Hematopoietic multipotent progenitor cell treated with erythropoietin and hydrocortisone succinate and interleukin-3 and kit ligand, for 4 days (in vitro differentiated cells): ENCODE measurements at places on chromosomes 6 and 20.

DNA sequence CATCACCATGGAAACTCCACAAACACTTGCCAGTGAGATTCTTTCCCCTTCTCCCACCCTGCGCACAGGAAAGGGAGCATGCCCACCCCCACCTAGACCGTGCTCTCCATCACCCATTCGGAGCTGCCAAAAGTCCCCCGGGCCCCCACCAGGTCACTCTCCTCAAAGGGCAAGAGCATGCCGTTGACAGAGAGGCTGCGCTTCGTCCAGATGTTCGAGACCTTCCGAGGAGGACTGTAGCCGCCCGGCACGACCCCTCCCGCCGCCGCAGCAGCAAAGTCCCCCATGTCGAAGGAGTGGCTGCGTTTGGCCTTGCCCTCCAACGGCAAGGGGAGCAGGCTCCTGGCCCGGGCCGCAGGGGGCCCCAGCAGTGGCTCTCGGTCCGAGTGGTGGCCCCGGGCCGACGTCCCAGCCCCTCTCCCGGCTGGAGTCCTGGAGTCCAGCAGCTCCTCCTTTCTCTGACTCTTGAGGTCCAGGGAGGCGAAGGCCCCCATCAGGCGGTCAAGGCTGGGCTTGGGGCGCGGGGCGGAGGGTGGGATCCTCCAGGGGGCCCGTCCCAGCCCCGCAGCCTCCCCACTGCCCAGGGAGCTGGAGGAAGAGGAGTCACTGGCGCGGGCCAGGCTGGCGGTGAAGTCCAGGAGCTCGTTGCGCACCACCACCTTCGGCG lies 195.2 kb downstream of the LRFN2 start:
- no peak for DNase-seq

DNA sequence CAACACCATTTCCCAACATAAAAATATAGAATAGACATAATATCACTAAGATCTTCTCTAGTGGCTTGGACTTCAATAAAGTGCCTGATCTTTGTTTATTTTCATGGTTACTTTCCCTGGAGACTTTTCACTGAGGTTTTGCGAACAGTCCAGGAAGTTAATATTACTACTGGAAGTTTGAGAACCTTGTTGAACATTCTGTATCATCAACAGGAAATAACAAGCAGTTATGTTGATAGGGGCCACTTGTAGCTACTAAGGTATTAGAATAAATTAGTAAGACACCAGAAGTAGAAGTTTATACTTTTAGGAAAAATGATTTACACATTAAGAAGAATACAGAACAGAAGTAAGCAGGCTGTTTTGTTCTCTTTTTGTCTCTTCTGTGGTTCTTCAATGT lies 180.2 kb downstream of the TFAP2B start:
- DNase-seq = no peak

DNA sequence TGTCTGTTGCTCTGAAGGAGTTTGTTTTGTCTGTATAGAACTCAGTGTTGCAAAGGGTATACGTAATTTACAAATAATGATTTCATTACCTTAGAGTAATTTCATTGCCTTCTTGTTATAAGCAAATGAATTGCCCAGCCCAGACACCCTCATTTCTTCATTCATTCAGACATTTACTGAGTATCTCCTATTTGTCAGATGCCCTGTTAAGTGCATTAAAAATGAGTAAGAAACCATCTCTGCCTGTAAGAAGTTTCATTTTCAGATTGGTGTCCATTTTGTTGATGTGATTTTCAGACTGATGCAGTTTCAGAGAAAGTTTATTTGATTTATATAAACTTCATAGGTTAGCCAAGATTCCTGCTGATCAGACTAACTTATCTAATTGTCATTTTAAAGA lies 429.3 kb downstream of the PHF3 start:
- no peak for DNase-seq

GRCh38 chr6:32613475-32613874 lies 23.7 kb upstream of the HLA-DQA1 start:
- no peak for DNase-seq

- no peak for DNase-seq
Measured at GRCh38 chr20:59939879-59940128, 301 bp downstream of the PPP1R3D start.

DNA sequence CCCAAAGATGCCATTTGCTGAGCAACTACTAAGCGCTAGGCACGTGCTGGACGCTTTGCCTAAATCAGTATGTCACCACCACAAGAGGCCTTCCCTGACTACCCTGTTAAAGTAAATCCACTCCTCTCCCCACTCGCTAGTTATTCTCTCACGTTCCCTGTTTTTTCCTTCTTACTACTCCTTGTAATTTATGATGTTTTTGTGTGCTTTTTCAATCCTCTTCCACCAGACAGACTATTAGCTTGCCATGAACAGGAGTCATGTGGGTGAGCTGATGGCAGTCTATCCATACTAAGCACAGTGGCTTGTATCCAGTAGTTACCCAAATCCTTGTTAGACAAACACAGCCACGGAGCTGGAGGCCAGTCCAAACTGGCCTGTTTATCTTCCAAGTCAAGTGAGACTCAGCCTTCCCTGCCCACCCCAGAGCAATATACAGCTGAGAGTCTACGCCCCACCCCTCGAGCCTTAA lies 41.2 kb downstream of the C6orf132 start:
- no peak for DNase-seq

DNA sequence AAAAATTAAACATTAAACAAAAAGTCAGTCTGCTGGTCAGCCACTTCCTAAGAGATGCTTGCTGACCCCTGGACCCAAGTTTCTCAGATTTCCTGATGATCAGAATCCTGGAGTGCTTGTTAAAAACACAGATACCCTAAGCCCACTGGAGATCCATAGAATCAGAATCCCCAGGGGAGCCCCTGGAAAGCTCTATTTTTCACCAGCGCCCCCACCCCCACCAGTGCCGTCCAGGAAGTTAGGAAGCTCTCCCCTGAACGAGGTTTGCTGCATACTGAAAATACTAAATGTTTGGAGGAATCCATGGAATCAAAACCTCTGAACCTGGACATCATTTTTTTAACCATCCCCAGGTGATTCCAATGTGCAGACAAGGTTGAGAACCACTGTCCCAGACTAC lies 69.2 kb downstream of the BFSP1 start:
- DNase-seq = no peak

GRCh38 chr6:45185403-45186251 lies 142.5 kb upstream of the RUNX2 start:
- DNase-seq = peak; percentile 59

- DNase-seq = no peak
Measured at GRCh38 chr20:43789593-43789992, 62.8 kb upstream of the GTSF1L start.

DNA sequence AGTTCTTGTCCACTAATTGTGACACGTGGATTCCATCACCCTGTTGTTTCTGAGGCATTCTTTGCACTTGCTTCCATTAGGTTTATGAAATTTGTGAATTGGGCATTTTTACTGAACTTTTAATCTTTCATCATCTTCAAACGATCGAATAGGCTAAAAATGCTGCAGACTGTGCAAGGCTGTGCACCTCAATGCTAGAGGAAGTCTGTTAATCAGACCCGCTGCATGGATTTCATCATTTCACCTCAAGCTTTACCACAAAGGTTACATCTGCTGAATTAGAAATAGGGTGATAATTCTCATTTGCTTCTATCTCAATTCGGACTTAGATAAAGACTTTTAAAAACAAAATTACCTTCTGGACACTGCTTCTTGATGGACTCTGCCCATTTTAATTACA lies 27.8 kb upstream of the F13A1 start:
- DNase-seq = peak; percentile 76

- no peak for DNase-seq
Measured at GRCh38 chr6:132478674-132479073, 34.2 kb downstream of the STX7 start.

DNA sequence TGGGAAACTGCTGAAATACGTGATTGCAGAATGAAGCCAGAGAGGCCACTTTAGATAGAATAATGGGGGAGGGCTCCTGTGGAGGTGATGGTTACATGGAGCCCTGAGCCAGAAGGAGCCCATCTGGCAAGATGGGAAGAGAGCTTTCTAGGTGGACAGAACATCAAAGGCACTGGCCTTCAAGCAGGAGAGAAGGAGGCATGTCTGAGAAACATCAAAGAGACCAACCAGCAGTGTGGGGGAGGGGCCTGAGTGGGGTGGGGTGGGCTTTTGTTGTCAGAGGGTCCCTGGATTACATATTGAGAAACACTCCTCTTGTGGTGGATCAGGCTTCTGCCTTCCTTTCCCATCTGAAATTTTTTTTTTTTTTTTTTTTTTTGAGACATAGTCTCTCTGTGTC lies 1.9 kb upstream of the KCNG1 start:
- DNase-seq = no peak

DNA sequence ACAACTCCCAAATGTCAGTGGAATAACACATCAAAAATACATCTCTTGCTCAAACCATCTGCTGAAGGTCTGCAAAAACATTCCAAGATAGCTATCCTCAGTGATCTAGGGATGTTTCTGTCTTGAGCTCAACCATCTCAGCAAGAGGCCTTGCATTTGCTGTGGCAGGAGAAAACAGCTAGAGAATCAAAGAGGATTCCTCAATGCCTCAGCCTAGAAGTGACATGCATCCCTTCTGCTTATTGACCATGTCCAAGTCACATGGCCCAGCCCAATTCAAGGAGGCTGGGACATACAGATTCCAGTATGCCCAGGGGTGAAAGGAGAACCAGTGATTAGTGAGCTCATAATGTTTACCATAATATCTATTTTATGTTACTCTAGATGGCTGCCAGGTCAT lies 269.5 kb downstream of the PLCB1 start:
- DNase-seq = no peak

GRCh38 chr6:74671558-74672025 lies 534.3 kb downstream of the COL12A1 start:
- DNase-seq = no peak

- DNase-seq = peak; percentile 80
Measured at GRCh38 chr20:43448748-43449535, 8.8 kb upstream of the SRSF6 start.

- DNase-seq = no peak
Measured at GRCh38 chr6:169379495-169380070, 125.9 kb upstream of the THBS2 start.

- peak; percentile 72 for DNase-seq
Measured at GRCh38 chr6:57173056-57173885, 1.1 kb downstream of the BAG2 start.

- DNase-seq = no peak
Measured at GRCh38 chr6:134464690-134465411, 146.9 kb upstream of the SGK1 start.

DNA sequence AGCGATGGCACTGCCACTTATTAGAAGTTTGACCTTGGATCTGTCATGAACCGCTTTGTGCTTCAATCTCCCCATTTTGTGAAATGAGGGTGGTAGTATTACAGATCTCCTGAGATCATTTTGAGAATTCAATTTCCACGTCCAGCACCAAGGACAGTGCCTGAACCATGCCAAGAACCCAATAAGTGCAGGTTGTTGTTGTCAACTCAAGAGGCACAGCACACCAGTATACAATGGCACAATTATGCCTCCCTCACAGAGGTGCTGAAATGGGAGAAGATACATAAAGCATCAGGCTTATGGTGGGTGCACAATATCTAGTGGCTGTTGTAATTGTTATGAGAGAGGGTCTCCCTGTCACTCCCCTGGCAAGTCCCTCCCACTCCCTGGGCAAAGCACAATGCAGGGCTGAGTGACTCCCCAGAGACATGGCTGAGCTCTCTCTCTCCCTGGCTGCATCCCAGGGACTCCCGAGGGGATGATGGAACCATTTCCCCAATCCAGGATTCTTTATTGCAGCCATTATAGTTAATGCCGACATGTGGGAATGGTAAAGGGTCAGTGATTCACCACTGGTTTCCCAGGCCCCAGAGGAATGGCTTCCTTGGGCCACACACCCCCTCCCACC lies 78.7 kb downstream of the CDH22 start:
- peak; percentile 53 for DNase-seq

GRCh38 chr20:24721891-24722568 lies 227.0 kb upstream of the CST7 start:
- no peak for DNase-seq

DNA sequence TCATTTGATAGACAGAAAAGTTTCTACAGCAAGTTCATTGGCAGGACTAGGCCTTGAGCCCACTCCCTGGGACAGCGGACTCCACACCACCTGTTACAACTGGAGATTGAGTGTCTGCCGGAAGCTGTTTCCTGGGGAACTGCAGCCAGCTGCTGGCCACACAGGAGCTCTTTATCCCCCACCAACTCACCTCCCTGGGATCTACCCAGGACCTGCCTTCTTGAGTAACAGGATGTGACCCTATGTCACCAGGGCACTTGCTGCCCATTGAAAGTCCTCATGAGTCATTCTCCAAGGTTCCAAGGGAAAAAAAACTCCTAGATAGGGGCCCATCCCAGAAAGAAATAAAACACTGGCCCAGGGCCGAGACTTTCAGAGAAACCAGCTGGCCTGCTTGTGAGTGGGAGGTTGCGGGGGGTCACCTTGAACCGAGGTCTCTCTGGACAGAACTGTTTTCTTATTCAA lies 37.4 kb upstream of the SLC9A8 start:
- no peak for DNase-seq

GRCh38 chr20:53594068-53595017 lies 704 bp upstream of the ZNF217 start:
- peak; percentile 95 for DNase-seq

DNA sequence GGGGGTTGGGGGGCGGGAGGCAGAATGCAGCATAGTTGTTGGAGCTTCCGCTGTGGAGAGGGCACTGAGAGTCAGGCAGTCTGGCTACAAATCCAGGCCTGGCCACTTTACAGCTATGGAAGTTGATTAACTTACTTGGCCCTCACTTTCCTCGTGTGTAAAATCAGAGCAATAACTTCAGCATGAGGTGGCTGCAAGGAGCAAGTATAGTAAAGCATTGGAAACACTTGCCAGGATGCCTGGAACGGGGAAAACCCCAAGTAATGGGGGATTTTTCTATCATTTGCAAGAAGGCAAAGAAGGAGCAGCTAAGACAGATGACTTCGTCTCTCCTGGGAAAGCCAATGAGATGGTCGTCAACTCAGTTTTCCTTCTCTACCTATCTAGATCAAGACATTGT lies 35.8 kb downstream of the AGPAT4 start:
- DNase-seq = no peak

- DNase-seq = no peak
Measured at GRCh38 chr20:33594743-33595142, 67.4 kb upstream of the C20orf144 start.

GRCh38 chr6:37381579-37381978 lies 27.8 kb downstream of the RNF8 start:
- DNase-seq = peak; percentile 69

DNA sequence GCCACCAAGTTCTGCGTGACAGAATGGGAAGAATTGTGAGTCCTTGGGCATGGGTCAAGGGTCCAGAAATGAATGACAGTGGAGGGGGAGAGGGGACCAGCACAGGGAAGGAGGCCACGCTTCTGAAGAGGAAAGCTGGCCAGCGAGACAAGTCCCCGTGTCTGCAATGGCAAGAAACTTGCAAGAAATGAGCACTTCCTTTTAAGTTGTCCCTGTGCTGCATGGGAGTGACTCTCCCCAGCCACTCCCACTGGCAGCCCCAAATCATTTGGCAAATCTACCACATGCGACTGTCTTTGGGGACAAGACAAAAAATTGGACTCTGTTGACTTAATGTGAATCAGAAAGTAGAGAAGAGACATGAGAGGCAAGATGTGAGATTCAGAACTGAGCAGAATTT lies 242.2 kb upstream of the RREB1 start:
- DNase-seq = peak; percentile 85
